ENCODE measurements at places on chromosomes 1 and 21. TPM values are rescaled to one million over a fixed set of nuclear protein-coding genes. Genes with fewer than 3 reads are reported as not detected.

The MEX3A gene
- 0.22 TPM for polyA plus RNA-seq

The CLCNKA gene
- 0.06 TPM for polyA plus RNA-seq

The TPTE gene
- polyA plus RNA-seq: not detected

The DISP1 gene
- 7.5 TPM for polyA plus RNA-seq

The P3R3URF gene
- polyA plus RNA-seq: not detected

The CAMSAP2 gene
- polyA plus RNA-seq: 4.7 TPM

The LGR6 gene
- polyA plus RNA-seq: not detected

The MYBPH gene
- polyA plus RNA-seq: not detected

The MMP23B gene
- polyA plus RNA-seq: 5.7 TPM

The SLC35F3 gene
- polyA plus RNA-seq: 0.46 TPM

The PRKAA2 gene
- polyA plus RNA-seq: 0.48 TPM

The SNX7 gene
- polyA plus RNA-seq: 47.6 TPM

The PLA2G2D gene
- polyA plus RNA-seq: not detected

The ZYG11B gene
- 6.0 TPM for polyA plus RNA-seq

The FAAH gene
- 138 TPM for polyA plus RNA-seq

The HEYL gene
- polyA plus RNA-seq: 1.1 TPM

The DCST1 gene
- 0.56 TPM for polyA plus RNA-seq

The SPRR2G gene
- not detected for polyA plus RNA-seq
